Adipocyte (in vitro differentiated cells): ENCODE measurements at places on chromosomes 3 and 15.
A peak's percentile ranks its signal among the peaks of the same experiment; 100 is the strongest.

- no peak for DNase-seq
Measured at GRCh38 chr15:34217587-34218225, 7.1 kb upstream of the EMC4 start.

- no peak for DNase-seq
Measured at GRCh38 chr3:160097478-160097877, 108.8 kb downstream of the IL12A start.

- DNase-seq, result no peak
Measured at GRCh38 chr15:71559616-71560015, 250.7 kb upstream of the NR2E3 start.

DNA sequence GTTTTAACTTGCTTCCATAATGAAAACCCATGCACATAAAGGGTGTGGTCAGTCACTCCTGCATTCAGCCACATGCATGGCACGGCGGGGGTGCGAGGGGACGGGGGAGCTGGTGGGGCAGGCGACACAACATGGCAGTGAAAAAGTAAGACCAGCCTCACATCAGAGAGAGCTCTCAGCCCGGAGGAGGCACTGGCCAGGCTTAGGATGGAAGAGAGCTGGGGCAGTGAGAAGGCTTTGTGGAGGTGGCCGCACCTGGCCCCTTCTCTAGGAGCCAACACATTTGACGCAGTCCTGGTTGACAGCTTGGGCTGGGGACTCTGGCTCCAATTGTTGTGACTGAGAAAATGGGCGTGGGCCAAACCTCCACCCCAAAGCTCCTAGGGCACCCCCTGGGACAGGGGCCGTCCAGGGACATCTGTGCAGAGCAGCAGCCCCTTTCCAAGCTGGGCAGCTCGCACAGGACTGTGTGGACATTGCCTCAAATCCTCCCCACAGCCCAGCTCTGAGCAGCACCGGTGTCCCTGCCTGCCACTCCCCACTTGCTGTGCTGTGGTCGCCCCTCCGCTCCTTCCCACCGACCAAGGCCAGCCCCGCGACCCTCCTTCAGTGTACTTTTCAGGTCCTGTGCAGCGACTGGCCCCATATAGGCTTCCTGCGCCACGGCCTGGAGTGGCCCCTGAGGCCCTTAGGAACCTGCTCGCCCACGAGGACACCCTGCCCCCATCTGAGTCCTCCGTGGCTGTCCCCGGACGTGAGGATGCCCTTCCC lies 126.0 kb upstream of the IQSEC1 start:
- no peak for DNase-seq

- peak; percentile 26 for DNase-seq
Measured at GRCh38 chr3:27290760-27291159, 78.4 kb downstream of the NEK10 start.

DNA sequence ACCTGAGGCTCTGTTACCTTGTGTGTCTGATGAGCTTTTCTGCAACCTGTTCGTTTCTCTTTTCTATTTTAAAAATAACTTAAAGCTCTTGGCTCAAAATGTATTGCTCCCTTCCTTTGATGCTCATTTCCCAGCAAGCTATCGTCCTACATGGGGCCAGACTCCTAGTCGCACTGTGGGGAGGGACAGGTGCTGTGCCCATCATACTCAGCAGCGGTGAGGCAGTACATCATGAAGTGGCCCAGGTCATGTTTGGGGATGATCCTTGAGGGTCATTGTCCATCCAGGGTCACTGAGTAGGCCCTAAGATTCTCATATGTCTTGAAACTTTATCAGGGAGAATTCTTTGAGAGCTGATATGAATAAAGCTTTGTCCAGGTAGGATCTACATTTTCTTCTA lies 41.1 kb downstream of the PTH1R start:
- DNase-seq, result no peak

GRCh38 chr3:164730815-164731360 lies 347.4 kb downstream of the SI start:
- no peak for DNase-seq

DNA sequence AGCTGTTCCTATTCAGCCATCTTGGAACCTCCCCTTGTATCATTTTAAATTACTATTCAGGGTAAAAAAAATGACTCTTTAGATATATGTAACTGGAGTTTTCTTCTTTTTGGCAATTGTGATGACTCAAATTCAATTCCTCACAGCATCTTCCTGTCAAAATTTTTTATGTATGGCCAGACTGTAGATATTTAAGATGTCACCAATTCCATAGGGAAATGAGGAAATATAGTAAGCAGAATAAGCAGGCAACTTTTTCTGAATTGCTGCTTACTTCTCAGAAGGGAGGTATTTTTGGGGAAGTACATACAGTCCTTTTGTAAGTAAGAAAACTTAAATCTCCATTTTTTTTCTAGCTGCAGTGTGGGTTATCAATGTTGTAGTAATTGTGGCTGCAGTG lies 28.8 kb downstream of the EAF2 start:
- DNase-seq, result no peak

DNA sequence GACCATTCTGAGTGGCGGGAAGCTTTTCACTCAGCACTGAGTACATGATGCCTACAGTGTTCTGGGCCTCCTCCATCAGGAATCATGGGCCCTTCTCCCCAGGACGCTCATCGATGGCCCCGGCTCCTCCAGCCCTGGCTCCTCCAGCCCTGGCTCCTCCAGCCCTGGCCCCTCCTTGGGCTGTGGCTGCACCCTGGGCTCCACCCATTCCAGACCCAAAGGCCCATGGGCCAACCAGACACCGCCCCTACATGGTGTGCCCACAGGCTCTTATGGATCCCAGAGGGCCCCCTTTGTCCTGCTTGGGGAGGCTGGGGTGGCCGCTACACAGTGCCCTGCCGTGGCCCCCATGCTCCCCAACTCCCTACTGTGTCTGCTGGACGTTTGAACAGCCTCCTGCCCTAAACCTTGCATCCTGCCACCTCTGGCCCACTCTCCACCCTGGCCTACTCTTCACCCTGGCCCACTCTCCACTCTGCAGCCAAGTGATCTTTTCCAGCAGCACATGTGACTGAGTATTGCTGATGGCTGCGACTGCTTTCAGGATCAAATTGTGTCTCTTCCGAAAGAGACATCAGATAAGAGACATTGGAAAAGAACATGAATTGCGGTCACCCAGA lies 57.9 kb downstream of the APBA2 start:
- no peak for DNase-seq

GRCh38 chr3:188905547-188905946 lies 266.2 kb upstream of the TPRG1 start:
- no peak for DNase-seq

DNA sequence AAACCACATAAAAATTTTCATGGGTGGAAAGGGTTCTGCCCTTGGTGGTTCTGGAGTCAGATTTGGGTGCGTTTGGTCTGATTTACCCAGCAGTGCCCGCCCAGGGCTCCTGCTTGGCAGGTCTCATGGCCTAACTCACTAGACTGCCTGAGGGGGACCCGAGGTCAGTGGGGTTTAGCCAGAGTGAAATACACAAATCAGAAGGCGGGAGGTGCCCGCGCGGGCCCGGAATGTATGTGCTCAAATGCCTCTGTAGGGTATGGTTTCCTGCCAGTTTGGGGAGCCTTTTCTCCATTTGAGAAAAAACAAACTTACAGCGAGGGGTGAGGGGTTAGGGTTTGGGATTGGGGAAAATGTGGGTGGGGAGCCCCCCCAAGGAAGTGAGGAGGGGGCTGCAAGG lies 70.9 kb upstream of the POLG start:
- no peak for DNase-seq

DNA sequence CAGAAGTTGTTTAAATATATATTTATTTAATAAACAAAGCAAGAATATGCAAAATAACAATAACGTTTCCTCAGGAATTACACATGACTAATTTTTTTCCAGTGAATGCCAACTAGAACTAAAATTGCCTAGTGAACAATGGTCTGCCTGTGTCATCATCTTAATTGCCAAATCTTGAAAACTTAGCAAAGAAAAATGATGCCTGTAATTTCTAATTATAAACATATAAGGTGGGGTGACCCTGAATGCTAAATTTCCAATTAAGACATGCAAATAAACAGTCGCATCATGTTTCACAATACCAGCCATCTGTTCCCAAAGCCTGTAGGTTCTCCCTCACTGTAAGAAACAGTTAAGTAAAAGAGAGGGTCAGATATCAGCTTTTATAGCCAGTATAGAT lies 67.6 kb upstream of the PLCL2 start:
- peak; percentile 34 for DNase-seq

- no peak for DNase-seq
Measured at GRCh38 chr15:29088666-29089065, 181.0 kb downstream of the NSMCE3 start.

DNA sequence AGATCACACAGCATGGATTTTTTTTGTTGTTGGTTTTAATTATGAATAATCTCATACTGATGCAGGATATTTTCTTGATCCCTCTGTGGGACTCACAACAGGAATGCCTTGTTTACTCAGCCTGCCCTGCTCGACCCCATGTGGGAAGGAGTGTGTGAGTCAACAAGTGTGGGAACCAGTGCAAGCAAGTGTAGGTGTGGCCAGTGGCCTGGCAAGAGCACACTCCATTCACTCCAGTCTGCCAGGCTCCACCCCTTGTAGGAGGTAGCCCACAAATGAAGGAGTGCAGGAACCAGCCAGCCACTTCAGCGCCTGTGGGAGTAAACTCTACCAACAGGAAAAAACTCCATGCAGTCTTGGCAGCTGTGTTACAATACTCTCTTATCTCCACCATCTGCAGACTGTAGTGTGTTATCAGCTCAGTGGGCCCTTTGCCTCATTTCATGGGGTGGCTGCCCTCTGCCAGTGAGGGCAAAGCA lies 393.6 kb downstream of the OTOL1 start:
- peak; percentile 92 for DNase-seq

DNA sequence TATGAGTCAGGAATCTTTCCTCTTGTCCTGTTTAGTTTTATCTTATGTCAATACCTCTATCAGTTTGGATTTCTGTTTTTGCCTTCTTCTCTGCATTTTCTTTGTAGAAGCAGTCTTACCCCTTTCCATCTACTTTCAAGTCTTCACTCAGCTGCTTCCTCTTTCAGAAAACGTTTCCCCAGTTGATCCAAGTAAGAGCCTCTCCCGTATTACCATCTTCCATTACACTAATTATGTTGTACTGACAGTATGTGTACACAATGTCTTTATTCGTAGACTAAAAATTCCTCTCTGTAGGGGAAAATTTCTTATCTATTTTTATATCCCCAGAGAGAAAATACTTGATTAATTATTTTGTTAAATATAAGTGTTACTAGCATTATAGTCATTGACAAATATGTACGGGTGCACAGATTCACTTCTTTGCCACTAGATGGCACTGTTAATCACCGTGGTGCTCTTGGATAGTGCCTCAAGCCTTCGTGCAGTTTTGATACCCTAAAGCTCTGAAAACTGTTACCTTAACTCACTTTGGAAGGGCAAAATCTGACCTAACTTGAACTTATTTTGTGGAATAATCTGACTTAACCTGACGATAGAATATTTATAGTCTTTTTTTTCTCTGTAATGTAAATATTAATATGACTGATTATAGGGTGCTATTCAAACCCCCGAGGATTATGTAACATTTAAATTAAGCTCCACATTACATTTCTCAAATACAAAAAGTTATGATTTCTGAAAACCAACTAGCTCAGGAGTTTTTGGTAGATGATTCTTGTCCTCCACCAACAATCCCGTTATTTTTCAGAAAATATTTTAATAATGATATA lies 74.2 kb upstream of the POU1F1 start:
- peak; percentile 88 for DNase-seq

GRCh38 chr3:168820810-168821415 lies 725.2 kb upstream of the GOLIM4 start:
- no peak for DNase-seq

GRCh38 chr15:39391230-39391629 lies 189.6 kb upstream of the THBS1 start:
- peak; percentile 33 for DNase-seq

DNA sequence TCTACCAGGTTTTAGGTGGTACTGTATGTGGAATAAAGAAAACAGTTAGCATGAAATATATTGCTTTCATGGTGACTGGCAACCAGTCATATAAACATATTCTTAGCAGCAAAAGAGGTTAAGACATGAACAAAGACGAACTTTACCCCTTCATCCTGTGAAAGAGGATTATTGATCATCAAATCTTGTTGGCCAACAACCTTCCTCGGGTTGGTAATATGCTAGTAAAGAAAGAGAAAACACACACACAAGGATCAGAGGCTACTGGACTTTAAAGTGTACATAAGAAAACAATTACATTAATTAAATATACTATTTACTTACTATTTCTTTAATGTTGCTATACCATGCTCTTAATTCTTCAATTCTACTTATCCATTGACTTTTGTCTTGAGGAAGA lies 337.9 kb downstream of the TBC1D5 start:
- DNase-seq, result no peak

- no peak for DNase-seq
Measured at GRCh38 chr15:26759986-26760385, 12.9 kb downstream of the GABRB3 start.

DNA sequence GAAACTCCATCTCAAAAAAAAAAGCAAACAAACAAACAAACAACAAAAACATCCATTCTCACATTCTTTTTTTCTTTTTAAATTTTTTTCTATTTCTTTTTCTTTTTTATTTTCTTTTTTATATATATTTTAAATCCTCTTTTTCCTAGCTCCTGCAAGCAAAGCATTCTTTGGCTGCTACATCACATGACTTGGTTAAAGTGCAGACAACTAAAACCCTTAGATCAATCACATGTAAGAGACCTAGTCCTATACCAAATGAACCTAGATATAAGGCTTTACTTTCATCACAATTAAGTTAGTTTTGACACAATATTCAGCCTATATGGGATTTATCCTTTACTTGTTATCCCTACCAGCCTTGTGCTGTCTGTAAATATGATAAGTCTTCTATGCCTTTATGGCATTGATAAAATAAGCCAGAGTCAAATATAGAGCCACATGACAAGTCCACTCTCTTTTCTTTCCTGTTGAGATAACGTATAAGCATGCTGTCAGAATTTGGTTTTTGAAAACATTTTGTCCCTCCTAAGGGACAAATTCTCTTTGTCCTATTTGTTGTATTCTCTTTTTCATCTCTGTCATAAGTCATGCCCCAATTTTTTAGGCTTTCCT lies 11.3 kb downstream of the UBR1 start:
- DNase-seq, result no peak

GRCh38 chr15:83153288-83153687 lies 45.8 kb downstream of the TM6SF1 start:
- DNase-seq, result no peak

GRCh38 chr3:108485146-108485545 lies 25.2 kb downstream of the MYH15 start:
- no peak for DNase-seq

GRCh38 chr3:156668073-156668763 lies 6.2 kb upstream of the TIPARP start:
- DNase-seq, result peak; percentile 67

DNA sequence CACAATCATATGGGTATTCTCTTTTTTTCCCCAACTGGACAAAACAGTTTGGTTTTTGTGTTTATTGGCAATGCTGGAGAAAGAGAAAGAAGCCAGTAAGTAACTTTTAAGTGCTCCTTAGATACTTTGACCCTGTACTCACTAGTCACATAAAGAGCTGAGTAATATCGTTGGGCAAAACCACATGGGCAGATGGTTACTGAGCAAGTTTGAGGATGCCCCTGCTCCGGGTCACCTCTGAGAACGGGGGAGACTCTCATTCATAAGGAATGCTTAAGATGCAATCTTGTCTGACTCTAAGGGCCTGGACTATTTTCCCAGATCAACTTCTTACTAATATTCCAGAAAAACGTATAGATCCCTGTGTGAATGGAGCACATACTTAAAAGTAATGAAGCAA lies 106.4 kb upstream of the SLC2A2 start:
- DNase-seq, result peak; percentile 65
